ENCODE measurements at places on chromosomes 1 and 21. TPM values are rescaled to one million over a fixed set of nuclear protein-coding genes. Genes with fewer than 3 reads are reported as not detected.

- DNase-seq = peak; percentile 60
Measured at GRCh38 chr1:60431593-60431992, 358.0 kb upstream of the C1orf87 start.

DNA sequence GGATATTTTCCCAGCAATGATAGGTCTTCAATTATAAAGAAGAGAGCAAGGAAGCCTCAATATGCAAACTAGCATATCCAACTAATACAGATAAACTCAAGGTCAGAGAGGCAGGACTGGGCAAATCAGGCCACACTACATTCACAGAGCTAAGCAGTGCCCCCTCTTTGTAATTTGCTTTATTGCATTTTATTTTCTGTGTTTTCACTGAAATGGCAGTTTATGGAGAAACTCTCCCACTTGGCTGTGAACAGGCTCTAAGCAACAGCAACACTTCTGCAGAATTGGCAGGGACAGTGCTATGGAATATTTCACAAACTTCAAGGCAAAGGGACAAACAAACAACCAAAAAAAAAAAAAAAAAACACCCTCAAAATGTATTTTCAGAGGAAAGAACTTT is 93.4 kb upstream of the SOD1 start:
- DNase-seq = no peak

DNA sequence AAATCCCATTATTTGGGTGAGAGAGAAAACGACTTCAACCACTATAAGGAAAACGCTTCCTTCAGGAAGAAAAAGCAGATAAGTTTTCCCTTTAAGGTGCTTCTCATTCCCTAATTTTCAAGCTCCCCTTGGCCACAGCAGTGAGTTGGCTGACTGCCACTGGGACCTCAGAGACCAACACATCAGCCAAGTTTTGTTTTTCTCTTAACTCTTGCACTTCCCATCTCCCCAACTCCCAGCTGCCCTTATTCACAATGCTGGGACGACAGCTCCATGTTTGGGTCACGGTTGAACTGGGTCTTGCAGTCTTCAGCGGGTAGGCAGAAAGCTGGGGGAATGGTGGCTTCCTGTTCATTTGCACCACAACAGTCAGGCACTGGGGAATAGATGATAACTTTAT is 18.9 kb downstream of the SGIP1 start:
- no peak for DNase-seq

Gene NR1I3
- total RNA-seq = not detected

- DNase-seq = no peak
Measured at GRCh38 chr1:112027696-112028095, 38.2 kb upstream of the KCND3 start.

Gene COL11A1
- 11.6 TPM for total RNA-seq

Gene RCSD1
- 10.0 TPM for total RNA-seq

DNA sequence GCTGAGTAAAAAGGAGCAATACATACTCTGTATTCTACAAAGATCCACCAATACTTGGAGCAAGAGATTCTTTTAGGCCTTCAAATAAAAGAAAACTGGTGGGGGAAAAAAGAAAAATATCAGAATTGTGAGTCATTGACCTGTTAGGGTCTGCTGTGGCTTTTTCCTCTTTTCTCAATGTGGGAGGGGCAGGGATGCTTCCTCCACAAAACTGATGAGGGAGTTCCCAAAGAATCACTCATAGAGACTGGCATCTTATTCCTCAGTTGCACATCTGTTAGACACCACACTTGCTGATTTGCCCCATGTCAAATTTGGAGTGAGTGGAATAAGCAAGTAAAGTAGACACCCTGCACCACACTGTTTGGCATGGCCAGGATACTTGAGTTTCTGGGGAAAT is 16.6 kb downstream of the C1orf141 start:
- no peak for DNase-seq

DNA sequence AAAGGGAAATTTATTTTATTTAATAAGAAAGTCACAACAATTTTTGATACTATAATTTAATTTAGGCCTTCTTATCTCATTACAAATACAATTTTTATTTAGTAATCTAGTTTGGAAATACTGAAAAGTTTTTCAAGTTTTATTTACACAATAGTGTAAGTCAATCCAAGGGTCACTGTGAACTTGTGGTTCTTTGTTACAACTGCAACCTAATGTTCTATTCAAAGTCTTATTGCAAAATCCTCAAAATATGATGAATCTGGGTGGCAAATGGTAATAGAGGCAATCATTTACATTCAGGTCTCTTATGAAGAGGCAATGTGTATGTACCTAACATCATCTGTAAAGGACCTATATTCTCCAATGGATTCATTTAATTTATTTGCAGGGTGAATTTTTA is 421.2 kb downstream of the DPYD start:
- no peak for DNase-seq

DNA sequence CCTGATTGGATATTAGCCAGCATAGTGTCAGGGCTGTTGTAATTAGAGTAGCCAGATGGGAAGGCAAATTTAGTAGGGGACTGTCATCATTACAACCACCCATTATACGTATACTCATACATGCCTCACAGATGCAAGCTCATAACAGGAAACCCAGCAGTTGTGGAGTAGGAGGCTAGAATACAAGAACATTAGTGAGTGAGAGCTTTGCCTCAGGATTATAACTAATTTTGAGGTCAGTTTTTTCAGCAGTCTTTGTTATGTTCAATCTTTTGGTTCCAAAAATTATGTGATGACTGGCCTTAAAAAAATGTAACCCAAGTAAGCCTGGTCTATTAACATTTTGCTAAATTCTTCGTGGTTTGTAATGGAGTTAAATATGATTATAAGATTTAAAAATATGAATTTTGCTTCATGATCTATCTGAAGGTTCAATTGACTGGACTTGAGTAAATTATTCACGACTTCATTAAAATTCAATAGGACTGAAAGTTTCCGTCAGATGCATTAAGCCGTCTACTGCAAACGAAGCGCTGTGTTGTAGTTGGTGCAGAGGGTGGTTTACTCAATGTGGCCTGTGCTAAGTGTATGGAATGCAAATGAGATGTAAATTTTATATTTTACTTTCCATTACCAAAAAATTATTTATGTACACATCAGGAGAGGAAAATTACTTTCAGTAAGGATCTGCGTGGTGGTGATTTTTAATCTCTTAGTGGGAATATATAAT is 48.8 kb downstream of the KCNK1 start:
- DNase-seq = no peak

DNA sequence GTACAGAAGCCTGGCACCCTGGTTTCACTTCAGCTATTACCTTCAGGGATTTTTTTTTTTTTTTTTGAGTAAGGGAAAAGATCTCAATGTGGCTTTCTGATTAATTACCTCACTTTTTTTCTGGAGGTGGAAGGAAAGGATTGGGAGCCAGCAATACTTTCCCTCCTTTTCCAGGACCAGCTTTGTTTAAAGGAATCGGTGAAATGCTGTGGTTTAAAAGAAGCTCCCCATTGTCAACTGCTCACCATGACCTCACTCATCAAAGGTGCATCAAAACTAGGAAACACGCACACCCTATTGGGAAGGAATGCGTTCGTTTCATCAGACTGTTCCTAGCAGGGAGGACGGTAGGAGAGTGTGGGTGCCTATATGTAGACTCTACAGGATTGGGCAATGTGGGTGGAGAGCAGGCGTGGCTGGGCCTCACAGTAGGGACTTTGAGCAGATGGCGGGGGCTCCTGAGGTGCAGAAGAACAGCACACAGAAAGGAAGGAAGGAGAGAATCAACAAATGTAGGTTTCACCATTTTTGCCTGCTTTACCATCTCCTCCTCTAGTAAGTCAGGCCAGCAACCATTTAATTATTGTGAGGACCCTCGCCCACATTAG is 13.0 kb downstream of the PHGDH start:
- no peak for DNase-seq

- peak; percentile 86 for DNase-seq
Measured at GRCh38 chr1:27366113-27366410, 699 bp downstream of the MAP3K6 start.

Gene FCER1G
- 190 TPM for total RNA-seq

- no peak for DNase-seq
Measured at GRCh38 chr1:23593042-23593521, 33.8 kb upstream of the ID3 start.

Gene AIRE
- total RNA-seq = not detected

Gene MAP3K7CL
- 9.2 TPM for total RNA-seq

- DNase-seq = no peak
Measured at GRCh38 chr1:213419401-213420030, 368.5 kb downstream of the RPS6KC1 start.

Gene RBM34
- 47.4 TPM for total RNA-seq

GRCh38 chr1:2039251-2039650 is 11.0 kb upstream of the PRKCZ start:
- DNase-seq = no peak

- DNase-seq = no peak
Measured at GRCh38 chr1:42172381-42173133, 8.0 kb upstream of the GUCA2A start.

Measured in tibial nerve (tissue), 4 donors.